ENCODE measurements at places on chromosomes 4 and X.

DNA sequence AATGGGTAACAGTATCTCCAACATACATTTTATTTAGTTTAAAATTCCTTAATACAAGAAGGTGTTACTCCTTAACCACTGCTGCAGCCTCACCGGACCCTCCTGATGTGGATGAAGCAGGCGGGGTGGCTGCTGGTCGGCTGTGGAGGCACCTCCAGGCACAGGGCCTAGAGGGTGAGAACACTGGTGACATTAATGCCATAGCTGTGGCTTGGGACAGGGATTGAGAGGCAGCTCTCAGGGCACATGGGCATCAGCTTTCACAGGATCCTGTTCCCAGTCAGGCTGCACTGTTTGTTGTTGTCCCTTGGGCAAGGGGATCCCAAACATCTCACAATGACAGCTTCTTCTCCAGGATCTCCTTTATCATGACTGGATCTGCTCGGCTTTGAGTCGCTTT lies 90.0 kb downstream of the GATB start:
- no peak for DNase-seq

- DNase-seq: no peak
These were observed 67.0 kb upstream of the CXorf51A start for GRCh38 chrX:146881521-146881920.

- DNase-seq: no peak
These were observed 50.1 kb upstream of the CDKN2AIP start for GRCh38 chr4:183394166-183394951.

DNA sequence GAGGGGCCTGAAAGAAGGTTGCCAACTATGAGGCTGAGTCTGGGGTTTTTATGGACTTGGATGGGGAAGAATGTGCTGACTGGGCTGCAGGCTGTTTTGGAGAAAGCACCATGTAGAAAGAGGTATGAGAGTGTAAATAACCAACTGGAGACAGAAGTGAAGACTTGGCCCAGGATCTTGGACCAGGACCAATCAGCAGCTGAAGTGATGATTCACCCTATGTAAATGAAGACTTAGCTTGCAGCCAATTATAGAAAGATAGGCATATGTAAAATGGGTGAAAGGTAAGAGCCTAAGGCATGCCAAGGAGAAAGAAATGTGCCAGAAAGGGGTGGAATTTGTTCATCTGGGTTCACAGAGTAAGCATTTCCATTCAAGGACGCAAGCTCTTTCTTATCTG lies 856.7 kb upstream of the PRKX start:
- no peak for DNase-seq

GRCh38 chr4:15162465-15163283 lies 160.4 kb downstream of the CPEB2 start:
- no peak for DNase-seq

DNA sequence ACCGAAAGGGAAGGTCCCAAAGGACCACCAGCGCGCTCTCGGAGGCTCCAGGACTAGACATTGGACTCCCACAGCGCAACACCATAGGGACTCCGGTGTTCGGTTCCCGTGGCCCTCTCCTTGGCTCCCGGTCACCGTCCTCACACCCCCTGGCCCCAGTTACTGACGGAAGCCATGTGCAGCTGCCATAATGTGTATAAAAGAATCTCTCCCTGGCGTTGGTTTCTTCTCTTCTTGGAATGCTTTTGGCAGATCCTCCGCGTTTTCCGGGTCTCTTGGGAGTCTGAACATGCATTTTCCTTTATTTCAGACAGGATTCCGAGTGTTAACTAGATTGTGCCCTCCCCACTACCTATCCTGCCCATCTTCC lies 69.8 kb downstream of the FBXO8 start:
- DNase-seq: peak; percentile 45

DNA sequence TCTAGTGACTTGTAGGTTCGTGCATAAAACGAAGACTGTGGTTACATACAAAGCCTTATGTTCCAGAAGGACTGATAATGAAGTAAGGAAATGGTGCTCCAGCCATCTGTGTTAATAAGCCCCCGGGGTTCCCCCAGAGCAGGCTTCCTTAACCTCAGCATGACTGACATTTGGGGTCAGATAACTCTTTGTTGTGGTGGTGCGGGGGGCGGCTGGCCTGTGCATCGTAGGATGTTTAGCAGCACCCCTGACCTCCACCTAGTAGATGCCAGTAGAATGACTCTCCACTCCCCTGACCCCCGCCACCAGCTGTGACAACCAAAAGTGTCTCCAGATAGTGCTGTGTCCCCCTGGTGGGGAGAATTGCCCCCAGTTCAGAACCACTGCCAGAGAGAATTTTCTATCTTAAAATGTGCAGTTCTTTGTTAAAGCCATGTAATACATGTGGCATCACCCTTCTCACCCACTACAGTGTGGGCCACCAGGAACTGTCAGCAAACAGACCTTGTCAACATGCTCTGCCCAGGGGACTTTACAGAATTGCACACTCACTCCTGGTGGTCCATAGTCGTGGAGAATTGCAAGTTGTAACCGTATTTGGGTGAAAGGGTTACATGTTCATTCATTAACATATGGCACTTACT lies 7.5 kb downstream of the SH3KBP1 start:
- no peak for DNase-seq

- DNase-seq: peak; percentile 87
These were observed 172.0 kb downstream of the PTTG2 start for GRCh38 chr4:38132107-38132673.

- DNase-seq: no peak
These were observed 25.1 kb upstream of the ANK2 start for GRCh38 chr4:113024388-113024787.

DNA sequence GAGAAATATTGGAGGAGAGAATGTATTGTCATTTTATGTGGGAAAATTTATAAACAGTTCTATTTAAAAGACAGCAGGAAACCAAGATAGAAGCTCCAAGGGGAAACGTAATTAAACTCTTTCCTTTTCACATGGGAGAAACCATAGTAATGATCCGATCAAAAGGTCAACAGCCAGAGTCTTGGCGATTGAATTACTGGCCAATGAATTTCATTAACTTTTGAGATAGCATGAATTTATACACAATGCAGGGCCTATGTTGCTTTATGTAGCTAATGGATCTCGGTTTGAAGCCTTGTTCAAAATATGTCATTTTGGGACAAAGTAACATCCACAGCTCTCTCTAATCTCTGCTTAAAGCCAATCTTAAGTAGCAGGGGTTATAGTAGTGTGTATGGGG lies 897.5 kb upstream of the NDST4 start:
- DNase-seq: no peak

- no peak for DNase-seq
These were observed 112.2 kb downstream of the BCOR start for GRCh38 chrX:39985551-39985950.

DNA sequence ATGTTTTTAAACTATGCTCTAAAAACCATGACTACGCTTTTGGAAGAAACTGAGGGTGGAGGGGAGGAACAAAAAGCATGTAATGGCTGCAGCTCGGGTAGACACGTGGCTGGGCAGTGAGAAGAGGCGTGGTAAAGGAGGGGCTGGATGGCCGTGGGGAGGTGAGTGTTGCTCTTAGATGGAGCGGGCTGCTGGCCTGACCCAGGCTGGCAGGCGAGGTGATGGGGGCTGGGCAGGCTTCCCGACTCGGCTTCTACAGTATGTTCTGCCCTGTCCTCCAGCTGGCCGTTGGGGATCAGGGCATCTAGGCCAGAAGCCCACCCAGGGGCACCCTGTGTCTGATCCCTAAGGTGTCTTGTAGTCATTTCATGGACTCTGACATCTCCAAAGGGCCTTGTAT lies 60.7 kb downstream of the EFHC2 start:
- DNase-seq: no peak

- DNase-seq: no peak
These were observed 5.4 kb upstream of the SORBS2 start for GRCh38 chr4:185817403-185817818.

DNA sequence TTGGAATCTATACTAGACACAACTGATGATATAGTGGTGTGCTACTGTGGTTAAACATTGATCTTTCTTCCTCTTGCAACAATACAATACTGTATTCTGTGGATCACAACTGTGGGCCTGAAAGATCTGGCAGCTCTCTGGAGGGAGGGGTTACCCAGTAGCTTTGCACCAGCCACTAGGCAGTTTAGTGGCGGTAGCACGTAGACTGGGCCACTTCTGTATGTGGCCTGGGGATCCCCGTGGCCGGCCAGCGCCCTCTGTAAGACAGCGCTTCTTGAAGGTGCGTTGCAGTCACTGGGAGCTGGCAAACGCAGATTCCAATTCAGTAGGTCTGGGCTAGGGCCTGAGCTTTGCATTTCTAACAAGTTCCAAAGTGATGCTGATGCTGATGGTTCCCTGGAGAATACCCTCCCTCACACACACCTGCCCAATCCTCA lies 168.6 kb downstream of the MGST2 start:
- no peak for DNase-seq

DNA sequence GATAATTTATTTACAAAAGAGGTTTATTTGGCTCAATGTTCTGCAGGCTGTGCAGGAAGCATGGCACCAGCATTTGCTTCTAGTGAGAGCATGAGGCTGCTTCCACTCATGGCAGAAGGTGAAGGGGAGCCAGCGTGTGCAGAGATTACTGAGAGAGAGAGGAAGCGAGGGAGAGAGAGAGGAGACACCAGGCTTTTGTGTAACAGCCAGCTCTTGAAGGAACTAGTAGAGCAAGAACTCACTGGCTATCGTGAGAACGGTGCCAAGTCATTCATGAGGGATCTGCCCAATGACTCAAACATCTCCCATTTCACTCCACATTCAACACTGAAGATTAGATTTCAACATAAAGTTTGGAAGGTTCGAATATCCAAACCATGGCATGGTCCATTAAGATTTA lies 12.7 kb downstream of the GUCY1A1 start:
- no peak for DNase-seq

- DNase-seq: no peak
These were observed 26.0 kb upstream of the IQCM start for GRCh38 chr4:149841686-149842085.

GRCh38 chr4:22477136-22477812 lies 38.6 kb downstream of the ADGRA3 start:
- DNase-seq: no peak

DNA sequence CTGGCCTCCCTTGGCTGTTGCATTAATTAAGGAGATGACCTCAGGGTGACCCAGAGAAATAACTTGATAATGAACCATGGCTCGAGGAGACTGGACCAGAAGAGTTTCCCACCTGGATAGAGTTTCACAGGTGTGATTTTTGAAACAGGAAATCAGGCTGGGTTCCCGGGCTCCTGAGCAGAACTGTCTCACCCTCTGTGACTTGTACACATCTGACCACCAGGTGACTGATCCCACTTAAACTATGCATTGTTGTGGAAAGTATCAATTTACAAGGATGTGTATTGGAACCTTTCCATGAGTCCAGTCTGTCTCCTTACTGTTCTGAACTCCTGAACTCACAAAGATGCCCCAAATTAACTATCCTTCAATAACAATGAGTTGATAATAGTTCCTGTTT lies 220.3 kb downstream of the PTTG2 start:
- no peak for DNase-seq

- DNase-seq: no peak
These were observed 2733.3 kb downstream of the PCDH7 start for GRCh38 chr4:33453436-33453835.

- DNase-seq: peak; percentile 45
These were observed 12.6 kb downstream of the DCLK2 start for GRCh38 chr4:150090836-150091235.

- DNase-seq: no peak
These were observed 134.2 kb downstream of the MAML3 start for GRCh38 chr4:140019619-140020347.

DNA sequence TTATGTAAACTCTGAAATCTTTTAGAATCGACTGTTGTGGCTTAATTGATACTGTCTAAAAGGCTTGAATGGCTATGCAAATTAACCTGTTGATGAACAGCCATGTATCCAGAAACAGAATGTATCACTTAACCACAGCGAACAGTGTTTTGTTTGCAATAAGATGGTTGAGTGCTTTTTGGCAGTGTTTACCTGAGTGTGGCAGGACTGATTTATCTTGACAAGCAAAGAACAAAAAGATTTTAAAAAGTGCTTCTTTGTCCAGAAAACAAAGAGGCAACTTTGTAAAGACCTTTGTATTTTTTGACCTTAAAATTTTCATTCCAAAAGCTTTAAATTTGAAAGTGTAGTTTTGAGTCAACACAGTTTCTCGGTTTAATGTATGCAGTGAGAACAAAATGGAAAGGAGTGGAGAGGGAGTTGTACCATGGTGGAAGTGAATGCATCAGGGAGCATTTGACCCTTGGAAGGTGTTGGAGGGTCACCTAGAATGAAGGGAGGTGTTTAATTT lies 18.0 kb downstream of the ARHGAP10 start:
- no peak for DNase-seq

GRCh38 chr4:183355405-183355804 lies 33.2 kb upstream of the CLDN24 start:
- DNase-seq: peak; percentile 38

DNA sequence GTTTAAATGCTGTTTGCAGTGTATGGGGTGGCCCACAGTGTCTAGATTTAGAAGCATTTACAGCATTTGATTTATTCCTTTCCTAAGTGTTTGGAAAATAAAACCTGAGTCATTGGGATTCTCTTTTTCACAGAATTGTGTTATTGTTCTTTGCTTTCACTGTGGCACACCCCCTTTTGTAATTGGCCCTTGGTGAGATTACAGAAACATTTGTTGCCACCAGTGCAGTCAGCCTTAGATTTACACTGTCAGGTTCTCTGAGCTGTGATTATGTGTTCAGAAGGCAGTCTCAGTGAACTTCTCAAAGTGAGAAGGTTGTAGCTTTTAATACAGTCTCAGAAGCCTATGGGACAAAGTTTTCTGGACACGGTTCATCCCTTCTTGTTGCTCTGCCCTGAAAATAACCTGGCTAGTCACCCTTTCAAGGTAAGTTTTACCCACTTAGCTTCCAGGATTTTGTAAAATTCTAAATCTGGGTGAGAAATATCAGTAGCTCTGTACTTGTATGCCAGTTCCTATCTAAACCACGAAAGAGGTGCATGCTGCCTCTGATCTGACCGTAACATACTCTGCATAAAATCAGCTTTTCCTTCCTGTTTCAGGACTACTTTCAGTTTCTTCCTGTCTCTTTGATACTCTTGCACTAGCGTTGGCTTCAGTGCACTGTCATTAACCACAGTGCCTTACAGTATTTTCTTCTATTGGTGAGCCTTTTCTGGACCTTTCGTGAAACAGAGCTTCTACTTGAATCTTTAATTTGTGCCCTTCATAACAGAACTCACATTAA lies 12.6 kb downstream of the RUFY3 start:
- DNase-seq: no peak

DNA sequence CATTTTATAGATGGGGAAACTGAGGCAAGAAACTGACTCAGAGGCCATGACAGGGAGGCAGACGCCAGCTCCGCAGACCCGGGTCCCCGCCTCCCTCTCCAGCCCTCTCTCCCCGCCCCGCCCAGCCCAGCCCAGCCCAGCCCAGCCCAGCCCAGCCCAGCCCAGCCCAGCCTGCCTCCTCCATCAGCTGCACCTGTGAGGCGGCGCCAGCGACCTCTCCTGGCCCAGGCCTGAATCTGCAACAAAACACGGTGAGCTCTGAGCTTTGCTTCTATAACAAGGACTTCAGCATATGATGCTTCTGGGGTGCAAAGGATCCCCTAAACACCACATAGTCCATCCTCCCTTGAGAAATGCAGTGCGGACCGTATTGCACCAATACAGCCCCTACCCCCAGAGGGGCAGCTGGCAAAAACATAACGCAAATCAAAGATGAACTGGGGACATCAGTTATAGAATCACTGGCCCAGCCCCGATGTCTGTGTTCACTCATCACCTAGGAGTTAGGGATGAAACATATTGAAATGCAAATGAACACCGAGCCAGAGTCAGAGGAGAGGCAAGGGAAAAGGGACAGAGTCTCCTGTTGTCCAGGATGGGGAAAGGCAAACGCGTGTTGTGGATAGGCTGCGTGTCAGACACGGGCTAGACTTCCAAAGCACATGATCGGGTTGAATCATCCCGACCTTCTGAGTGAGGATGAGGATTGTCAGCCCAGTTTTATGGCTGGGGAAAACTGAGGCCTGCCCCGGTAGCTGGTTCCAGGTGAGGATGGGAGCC lies 216.1 kb upstream of the PSAPL1 start:
- DNase-seq: no peak

All from eye (tissue), 1 donor.